ENCODE measurements at places on chromosomes 5 and 9.
A peak's percentile ranks its signal among the peaks of the same experiment; 100 is the strongest.

DNA sequence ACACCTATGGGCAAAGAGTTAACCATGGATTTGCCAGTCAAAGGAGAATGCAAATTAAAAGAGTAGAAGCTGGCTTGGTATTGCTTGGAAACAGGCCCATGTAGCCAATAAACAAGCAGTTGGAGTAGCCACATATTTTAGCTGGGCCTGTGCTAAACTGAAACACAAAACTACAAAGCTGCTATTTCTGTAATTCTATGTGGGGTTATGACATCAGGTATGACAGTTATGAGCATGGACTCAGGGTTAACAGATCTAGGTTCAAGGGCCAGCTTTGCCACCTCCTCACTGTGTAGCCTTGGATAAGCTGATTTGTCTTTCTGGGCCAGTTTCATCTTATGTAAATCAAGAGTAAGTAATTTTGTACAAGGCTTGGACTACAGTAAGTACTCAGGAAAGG lies 142.7 kb downstream of the PIP5K1B start:
- DNase-seq: no peak

GRCh38 chr5:173458828-173459609 lies 130.8 kb upstream of the STC2 start:
- DNase-seq: no peak

- DNase-seq: no peak
Observed at GRCh38 chr9:1383899-1384455, 333.8 kb downstream of the DMRT2 start.

DNA sequence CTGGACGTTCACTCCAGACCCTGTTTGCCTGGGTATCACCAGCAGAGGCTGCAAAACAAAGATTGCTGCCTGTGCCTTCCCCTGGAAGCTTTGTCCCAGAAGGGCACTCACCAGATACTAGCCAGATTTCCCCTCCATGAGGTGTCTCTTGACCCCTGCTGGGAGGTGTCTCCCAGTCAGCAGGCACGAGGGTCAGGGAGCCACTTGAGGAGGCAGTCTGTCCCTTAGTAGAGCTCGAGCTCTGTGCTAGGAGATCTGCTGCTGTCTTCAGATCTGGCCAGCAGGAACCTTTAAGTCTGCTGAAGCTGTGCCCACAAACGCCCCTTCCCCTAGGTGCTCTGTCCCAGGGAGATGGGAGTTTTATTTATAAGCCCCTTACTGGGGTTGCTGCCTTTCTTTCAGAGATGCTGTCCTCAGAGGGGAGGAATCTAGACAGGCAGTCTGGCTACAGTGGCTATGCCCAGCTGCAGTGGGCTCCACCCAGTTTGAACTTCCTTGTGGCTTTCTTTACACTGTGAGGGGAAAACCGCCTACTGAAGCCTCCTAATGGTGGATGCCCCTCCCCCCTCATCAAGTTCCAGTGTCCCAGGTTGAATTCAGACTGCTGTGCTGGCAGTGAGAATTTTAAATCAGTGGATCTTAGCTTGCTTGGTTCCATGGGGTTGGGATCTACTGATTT lies 253.9 kb downstream of the SPATA31D1 start:
- DNase-seq: no peak

DNA sequence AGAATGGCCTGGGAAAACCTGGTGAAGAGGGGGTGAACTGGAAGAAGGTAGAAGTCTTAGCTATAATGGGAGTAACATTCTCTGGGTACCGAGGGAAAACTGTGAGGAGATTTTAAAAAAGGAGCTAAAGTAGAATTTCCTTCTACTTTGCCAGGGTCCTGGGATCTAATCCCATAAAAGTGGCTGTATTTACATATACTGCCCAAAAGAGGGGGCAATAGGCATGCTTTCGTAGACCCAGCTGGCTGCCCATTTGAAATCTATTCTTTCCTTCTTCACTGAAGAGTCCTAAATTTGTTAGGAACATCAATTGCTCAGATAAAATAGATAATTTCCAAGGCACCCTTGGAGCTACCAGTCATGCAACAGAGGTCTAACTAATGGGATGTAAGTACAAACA lies 159.2 kb downstream of the CDC42SE2 start:
- peak; percentile 37 for DNase-seq

DNA sequence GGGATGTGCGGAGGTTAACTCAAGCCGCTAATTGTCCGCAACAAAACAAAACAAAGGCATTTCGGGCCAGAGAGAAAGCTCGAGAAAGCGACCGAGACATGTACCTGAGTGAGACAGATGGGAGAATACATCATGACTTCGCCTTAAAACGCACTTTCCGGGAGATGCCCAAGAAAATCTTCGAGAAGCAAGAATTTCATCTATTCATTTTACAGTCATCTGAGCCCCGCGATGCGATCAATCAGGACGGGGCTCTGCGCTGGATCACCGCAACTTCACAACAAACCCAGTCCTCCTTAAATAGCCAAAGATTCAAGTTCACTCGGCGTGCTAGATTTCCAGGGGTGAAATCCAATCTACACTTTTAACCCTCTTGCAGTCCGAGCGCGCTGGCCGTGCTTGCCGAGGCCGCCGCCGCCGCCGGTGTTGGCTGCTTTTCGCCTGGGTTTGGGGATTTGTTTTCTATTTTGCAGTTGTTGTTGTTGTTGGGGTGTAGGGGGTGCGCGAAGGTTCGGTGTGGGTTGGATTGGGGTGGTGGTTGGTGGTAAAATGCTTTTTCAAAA lies 482 bp downstream of the NFIB start:
- DNase-seq: no peak

GRCh38 chr9:14453286-14453685 lies 139.3 kb upstream of the NFIB start:
- no peak for DNase-seq

DNA sequence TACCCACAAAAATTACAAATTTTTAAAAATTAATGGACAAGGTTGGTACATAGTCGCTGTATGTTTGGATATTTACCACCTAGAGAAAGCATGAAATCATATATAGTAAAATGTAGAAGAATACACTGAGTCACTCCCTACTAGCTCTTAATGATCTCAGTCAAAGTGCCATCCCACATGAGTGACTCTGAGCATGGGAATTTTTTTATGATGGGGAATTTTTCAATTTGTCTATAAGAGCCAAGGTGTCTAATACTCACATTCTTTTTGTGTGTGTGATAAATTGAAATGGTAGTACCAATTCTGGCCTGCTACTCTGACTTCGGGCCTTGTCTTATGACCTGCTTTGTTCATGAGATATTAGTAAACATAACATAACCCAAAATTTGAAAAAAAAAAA lies 483.2 kb downstream of the CDH10 start:
- DNase-seq: no peak

- peak; percentile 98 for DNase-seq
Observed at GRCh38 chr9:136410500-136411287, at the start of the genes ENTR1 and PMPCA. TSS of gene ENTR1 (minus strand) at chr9:136410614. CDS start at chr9:136410397, 217 bp downstream. TSS of gene PMPCA (plus strand) at chr9:136410658. CDS start at chr9:136410669, 11 bp downstream.

DNA sequence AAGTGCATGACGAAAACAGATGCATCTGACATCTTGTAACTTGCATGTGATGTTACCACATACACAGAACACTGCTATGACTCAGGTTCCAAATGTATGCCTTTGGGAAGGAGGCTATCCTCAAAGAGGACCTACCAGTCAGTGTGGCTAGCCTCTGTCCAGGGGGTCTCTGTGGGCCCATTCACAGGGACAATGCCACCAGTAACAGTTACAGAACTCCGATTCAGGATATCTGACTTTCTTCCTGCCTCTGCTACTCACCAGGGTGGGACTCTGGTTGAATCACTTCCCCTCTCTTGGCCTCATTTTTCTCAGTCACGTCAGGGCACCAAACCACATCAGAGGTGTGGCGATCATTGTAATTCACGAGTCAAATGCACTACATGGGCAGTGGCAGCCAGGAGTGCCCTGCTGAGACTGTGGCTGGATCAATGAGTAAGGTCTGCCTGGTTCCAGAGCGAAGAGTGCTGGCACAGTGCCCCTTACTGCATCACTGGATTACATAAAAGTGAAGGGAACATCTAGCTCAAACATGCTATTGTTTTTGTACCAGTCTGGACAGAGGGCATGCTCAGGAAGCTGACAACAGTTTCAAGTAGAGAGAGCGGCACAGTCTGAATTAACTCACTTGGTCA lies 13.2 kb downstream of the ATOX1 start:
- DNase-seq: no peak

DNA sequence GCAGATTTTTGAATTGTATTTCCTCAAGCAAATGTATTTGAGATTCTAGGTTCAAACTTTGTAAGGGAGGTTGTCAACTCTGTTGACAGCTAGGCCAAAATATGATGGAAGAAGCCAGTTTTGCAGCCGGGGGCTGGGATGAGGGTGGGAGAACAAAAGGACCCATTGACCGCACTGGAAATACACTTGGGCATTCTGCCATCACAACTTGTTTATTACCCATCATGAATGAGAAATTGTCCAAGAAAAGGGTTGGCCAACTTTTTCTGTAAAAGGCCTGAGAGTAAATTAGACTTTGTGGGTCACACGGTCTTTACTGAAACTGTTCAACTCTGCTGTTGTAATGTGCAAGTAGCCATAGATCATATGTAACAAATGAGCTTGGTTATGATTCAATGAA lies 221.3 kb upstream of the KLF9 start:
- DNase-seq: no peak

DNA sequence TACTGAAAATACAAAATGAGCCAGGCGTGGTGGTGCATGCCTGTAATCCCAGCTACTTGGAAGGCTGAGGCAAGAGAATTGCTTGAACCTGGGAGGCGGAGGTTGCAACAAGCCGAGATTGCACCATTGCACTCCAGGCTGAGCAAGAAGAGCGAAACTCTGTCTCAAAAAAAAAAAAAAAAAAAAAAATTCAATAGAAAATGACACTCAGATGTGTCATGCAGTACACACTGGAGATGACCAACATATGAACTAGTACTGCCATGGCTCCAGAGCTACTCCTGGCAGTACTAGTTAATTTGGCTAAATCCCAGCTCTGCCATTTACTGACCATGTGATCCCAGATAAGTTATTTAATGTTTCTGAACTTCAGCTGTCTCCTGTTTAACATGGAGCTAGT lies 7.3 kb downstream of the ATOX1 start:
- no peak for DNase-seq

DNA sequence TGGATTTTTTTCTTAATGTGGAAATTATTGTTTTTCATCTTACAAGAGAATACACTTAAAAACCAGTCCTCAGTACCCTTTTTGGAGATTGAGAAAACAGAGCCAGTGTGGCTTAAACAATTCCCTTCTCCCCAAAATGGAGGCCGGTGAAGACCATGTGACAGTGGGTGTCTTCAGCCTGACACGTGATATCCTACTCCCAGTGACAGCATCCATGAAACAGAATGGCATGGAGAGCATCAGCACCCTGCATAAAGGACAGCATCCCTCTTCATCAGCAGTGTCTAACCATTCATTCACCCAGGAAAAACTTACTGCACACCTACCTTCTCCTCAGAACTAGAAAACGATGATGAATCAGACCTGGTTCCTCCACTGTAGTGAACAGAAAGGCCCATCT lies 103.4 kb upstream of the RAI14 start:
- DNase-seq: peak; percentile 18

DNA sequence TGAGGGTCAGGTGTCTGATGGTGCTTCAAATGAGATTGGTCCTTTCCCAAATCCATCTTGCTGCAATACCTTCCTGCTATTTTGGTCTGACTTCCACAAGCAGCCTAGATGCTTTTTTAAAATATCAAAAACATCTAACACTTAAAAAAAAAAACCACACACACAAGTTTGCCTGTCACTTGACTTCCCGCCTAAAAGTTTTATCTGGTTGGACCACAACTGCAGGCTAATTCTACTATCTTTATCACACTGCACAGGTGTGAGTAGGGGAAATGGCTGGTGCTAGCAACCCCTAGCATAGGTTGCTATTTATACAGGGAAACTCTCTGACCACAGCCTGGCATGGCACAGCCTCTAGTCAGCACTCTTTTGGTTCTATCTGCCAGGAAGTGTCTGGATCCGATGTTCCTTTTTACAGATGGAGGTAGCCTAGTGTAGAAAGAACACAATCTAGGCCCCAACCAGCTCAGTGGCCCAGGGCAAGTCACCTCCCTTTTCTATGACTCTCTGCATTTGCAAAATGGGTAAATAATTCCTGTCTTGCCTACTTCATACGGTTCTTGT lies at the start of gene HEMGN:
HEMGN (minus strand) TSS at position 92 of the 564 bp plus-strand sequence; CDS start at position 56, 36 bp downstream.
- no peak for DNase-seq

GRCh38 chr5:404666-405241 lies 38.2 kb upstream of the EXOC3 start:
- DNase-seq: no peak

GRCh38 chr5:39657943-39658342 lies 233.2 kb upstream of the DAB2 start:
- no peak for DNase-seq

DNA sequence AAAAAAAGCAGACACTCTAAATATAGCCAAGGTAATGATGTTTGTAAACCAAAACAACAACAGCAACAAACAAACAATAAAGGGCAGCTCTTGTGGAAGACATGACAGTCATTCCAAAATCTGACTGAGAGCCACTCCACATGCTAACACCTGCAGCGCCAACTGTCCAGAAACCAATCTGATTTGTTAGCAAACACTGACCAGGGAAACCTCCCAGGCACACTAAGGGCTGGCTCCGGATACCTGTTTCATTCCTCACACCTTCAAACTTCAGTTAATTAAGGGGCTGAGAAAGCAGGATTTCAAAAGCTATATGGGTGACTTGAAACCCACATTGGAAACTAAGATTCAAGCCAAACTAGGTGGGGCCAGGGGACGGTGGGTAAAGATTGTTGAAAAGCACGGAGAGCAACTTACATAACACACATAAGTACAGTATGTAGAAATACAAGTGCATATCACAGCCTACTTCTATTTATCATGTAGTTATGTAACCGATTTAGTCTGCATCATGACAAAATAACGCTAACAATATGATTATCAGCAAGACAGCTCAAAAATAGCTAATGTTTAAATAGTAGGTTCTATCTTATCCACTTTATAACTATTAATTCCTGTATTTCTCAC lies 203.6 kb downstream of the SEMA5A start:
- no peak for DNase-seq

GRCh38 chr9:77771171-77771570 lies 123.0 kb upstream of the GNA14 start:
- no peak for DNase-seq

DNA sequence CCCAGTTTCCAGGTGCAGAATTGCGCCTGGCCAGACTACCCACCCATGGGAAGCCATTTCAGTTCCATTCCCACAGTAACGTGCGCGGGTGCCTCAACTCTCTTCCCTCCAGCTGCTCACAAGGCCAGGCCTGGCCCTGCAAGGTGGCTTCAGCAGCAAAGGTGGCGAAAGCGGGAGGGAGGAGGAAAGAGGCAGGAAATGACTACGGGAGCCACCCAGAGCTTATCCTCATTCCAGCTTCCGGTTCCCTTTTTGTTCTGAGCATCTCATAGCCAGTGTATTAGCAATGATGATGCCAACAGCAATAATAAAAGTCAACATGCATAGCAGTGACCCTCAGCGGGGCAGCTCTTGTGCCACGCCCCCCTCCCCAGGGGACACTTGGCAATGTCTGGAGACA lies 101.5 kb upstream of the BOD1 start:
- no peak for DNase-seq

GRCh38 chr5:68565427-68565826 lies 349.9 kb downstream of the PIK3R1 start:
- DNase-seq: no peak

- no peak for DNase-seq
Observed at GRCh38 chr5:55416306-55416705, 108.5 kb downstream of the MTREX start.

Measured in T47D (cell line).